ENCODE measurements at places on chromosomes 5 and 9.
A peak's percentile ranks its signal among the peaks of the same experiment; 100 is the strongest.

DNA sequence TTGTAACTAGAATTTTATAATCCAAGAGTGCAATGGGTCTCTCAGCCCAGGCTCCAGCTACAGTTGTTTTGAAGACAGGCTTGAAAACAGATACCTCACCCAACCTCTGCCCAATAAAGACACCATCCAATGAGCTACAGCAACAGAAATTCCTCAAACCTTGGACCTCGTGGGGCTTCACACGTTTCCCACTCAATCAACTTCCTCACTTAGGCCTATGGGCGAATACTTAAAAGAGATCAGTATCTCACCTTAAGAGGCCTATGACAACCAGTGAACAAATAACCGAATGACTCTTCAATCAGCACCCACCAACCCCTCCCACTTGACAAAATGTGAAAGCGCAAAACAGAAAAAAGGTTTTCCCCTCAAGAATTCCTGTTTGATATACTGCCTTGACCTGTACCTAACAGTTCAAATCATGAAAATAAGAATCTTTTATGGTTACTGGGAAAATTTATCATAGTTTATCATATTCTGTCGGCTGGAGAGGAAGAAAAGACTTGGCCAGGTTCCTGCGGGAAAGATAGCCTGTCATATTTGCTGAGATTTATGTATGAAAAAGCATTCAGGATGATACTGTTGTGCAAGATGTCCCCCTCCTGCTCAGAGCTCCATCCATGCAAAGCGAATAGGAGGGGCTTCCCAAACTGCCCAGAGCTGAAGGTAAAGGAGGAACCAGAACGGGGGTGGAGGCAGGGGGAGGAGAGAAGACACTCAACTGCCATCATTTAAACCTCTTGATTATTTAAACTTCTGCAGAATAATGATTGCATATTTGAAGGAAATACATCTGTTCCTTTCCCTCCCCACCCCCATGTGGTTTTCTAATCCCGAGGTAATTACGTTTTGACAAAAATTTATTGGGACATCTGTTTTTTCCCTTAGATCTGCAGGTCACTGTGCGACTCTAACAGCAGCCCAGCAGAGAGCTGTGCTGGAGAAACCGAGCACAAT is 256.3 kb downstream of the NFIB start:
- DNase-seq, result no peak

DNA sequence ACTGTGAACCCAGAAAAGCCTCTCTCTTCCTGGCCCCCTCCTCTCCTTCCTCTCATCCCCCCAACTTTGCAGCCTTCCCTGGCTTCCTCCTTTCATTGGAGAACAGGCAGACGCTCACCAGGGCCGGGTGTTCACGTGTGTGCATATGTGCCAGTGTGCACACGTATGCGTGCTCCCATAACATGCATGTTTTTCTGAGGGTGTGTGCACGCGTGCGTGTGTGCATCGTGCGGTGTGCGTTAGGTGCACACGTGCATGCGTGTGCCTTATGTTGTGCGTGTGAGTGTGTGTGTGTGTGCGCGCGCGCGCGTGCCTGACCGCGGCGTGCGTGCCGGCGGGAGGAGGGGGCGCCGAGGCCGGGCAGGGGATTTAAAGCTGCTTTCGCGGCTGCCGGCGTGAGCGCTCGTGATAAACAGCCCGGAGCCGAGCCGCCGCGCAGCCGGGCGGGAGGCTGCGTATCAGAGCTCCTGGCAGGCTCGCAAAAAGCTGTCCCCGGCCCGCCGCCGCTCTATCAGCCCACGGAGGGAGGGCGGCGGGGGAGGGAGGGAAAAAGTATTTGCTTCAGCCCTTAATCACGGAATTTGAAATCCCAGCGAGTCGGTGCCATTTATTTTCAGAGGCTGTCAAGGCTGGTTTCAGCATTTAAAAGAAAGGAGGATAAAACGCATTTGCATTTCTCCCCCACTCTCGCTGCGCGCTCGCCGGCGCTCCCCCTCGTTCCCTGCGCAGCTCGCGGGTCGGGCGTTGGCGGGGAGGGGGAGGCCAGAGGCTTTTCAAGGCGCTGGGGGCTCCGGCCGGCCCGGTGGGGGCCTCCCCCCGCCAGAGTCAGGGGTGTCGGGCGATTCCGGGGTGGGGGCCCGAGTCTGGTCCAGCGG is 183.9 kb downstream of the C9orf50 start:
- DNase-seq, result no peak

DNA sequence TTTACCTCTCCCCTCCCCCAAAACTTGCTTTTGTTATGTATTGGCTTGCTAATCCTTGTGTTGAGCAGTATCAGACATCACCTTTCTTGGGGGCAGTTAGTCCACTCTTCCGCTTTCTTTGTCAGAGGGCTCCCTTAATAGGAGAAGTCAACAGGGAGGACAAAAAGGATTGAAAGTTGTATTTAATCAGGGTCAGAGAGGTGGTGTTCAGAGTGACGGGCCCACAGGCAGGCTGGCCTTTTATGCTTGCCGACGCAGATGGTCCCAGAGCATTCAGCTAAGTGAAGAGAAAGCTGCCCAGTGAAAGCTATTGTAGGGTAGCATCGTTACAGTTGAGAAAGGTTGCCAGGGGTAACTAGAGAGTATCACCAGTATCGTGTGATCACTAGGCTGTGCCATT is 131.1 kb downstream of the ZCCHC7 start:
- DNase-seq, result no peak

GRCh38 chr5:113276001-113276400 is 158.8 kb downstream of the TSSK1B start:
- DNase-seq, result no peak

- DNase-seq, result no peak
These were observed 339.2 kb downstream of the AGTPBP1 start for GRCh38 chr9:85402551-85402950.

DNA sequence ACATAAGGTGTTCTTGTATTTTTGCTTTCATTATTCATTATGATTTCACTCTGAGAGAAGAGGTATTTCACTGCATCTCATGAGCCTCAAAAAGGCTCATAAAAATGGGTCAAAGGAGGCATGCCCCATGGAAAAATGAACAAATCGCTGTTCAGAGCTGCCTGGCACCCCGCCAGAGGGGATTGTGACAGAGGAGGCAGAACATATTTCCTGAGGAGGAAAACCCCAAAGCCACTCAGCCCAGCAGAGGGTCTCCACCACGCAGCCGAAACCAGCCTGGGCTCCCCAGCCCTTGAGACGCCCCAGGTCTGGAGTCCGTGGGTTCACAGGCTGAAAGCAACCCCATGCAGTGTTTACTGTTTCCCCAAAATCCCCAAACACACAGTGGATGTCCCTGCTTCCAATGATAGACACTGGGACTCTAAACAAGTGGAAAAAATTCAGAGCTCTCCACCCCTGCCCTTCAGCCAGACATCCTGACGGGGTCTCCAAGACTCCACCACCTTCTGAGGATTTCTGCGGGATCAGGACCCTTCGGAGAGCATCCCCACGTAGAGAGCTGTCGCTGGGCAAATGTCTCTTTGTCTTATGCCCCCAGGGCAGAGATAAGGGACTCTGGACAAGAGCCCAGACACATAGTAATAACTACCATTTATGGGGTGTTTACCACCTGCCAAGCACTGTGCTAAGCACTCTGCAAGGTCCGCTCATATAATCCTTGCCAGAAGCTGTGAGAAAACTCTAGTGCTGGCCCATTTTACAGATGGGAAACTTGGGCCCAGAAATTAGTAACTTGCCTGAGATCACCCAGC is 122.3 kb downstream of the PAX5 start:
- DNase-seq, result no peak

- DNase-seq, result no peak
These were observed 132.2 kb downstream of the ARL15 start for GRCh38 chr5:54178207-54178606.

DNA sequence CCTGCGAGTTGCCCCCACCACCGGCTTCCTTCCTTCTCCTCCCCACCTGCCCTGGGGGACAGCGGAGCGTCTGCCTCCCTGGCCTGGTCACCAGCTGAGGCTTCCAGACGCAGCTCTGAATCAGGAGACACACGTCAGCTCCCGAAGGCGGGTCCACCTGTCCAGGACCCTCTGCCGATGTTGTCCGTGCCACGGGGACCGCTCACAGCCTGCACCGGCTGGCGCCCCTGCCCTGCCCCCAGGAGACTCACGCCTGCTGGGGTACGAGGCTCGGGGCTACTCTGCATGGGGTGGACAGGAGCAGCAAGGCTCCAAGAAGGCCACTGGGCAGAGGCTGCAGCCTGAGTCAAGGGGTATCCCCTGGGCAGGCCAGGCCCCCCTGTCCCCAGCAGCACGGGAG is 1.9 kb upstream of the CCDC187 start:
- DNase-seq, result no peak

DNA sequence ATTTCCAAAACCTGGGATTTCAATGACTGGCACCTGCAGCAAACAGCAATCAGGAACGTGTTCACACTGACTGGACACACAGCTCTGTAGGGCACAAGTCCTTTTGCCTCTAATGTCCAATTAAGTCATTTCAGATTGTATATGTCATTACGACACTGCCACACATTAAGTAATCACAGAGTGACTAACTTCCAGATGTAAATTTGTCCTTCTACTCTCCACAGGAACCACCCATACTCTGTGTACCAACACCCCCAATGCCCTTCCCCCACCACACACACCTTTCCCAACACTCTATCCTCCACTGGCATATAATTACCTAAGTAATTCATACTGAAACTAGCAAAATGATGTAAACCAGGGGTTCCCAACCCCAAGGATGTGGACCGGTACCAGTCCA is 30.5 kb downstream of the LARS1 start:
- no peak for DNase-seq

- DNase-seq, result no peak
These were observed 456.8 kb downstream of the DMAC1 start for GRCh38 chr9:7342736-7343135.

DNA sequence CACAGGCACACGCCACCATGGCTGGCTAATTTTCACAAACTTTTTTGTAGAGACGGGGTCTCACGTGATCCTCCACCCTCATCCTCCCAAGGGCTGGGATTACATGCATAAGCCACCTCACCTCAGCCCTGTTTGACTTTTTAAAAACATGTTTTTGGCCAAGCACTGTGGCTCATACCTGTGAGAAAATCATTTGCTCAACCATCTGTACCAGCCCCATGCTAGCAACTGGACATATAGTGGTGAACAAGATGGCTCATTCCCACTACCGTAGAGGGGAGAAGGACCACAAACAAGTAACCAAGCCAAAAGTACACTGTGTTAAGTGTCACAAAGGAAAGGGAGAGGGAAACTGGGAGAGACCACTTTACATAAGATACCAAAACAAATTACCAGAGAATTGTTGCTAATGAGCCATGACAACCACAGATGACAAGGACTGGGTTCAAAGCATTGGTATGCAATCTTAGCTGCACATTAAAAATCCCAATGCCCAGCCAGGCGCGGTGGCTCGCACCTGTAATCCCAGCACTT is 19.2 kb downstream of the PPP2CA start:
- DNase-seq, result no peak

- peak; percentile 28 for DNase-seq
These were observed 52.7 kb upstream of the TJP2 start for GRCh38 chr9:69121155-69122081.

DNA sequence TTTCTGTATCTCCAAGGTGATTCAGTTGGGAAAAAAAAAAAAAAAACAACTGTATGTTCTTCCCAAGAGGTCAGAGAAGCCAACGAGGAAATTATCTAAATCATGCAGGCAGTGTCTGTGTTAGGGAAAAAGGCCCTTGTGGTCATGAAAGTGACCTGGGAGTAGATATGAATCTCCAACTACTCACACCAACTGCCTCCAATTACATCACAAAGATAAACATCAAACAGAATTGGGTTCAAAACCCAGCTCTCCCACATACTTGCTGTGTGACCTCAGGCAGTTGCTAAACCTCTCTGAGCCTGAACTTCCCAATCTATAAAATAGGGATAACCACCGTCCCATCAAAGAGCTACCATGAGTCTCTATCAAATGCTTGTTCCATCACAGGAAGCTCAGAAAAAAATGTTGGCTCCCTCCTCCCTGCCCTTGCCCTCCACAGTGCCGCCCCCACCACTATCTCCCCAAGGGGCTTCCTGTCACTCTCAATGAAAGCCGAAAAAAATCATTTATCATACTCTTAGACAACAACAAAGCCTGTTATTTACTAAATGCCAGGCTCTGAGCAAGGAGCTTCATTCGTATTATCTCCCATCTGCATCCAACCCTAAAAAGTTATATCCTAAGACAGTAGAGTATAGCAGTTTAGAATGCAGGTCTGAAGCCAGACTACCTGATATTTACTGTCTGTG is 42.9 kb downstream of the CDK5RAP2 start:
- DNase-seq, result no peak

- no peak for DNase-seq
These were observed 31.7 kb upstream of the NXNL2 start for GRCh38 chr9:88503081-88503844.

DNA sequence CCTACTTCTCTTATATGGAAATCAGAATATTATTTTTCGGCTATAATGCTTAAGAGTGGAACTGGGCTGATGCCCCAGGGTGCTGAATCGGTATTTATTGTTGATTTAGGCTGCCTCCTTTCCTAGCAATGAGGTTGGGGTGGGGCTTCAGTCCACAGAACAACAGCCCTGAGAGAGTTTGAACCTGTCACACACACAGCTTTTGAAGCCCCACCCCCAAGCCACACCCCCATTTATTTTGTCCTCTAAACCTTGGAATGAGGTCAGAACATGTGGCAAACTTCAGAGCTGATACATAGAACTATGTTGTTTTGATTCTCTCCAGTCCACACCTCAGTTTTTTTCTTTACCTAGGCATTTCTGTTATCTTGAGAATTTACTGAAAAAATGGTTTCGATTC is 51.7 kb upstream of the CAMK4 start:
- DNase-seq, result no peak

DNA sequence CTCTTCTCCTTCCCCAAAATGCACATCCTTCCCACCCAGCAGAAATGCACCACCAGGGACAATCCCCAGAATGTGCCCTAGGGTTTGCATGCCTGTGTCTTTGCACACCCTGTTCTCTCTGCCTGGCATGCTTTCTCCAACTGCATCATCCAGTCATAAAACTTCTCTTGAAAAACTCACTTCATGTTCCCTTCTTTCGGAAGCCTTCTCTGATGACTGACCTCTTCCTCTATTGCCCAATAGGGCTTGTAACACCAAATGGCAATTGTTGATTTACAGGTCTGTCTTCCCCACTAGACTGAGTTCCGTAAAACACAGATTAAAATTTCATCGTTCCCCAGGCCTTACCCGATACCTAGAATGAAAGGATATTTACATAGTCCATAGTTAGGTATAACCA is 83.1 kb upstream of the SPOCK1 start:
- DNase-seq, result no peak

- no peak for DNase-seq
These were observed 212.0 kb upstream of the KIF2A start for GRCh38 chr5:62093976-62094375.

DNA sequence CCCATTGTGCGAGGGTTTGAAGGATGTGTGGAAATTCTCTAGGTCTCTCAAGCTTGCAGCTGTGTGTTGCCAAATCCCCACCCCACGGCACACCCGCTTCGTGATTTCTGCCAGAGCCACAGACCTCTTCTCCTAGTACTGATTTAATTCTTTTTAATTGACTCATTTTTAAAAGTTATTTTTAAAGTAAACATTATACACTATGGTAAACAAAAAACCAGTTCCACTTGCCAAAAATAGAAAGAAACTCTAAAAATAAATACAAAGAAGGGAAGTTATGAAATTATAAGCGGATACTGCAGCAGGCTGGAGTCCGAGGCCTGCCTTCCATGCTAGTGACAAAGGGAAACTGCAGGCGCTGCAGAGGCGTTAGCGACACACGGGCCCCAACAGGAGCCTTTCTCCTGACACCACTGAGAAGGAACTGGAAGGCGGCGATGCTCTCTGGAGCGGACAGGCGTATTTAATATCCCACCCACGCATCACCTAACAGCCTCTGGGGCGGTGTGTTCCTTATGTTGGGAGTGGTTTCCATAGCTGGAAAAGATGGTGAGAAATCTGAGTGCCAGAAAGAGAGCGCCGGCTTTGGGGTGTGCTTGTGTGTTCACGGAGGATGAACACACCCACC is 122.5 kb downstream of the COL23A1 start:
- no peak for DNase-seq

Measured in 8988T (cell line).